NCI-H2171 (cell line): ENCODE measurements at places on chromosomes 7 and 10.
A peak's percentile ranks its signal among the peaks of the same experiment; 100 is the strongest.

GRCh38 chr10:93150289-93150688 lies 76.6 kb downstream of the CYP26A1 start:
- DNase-seq, result no peak

DNA sequence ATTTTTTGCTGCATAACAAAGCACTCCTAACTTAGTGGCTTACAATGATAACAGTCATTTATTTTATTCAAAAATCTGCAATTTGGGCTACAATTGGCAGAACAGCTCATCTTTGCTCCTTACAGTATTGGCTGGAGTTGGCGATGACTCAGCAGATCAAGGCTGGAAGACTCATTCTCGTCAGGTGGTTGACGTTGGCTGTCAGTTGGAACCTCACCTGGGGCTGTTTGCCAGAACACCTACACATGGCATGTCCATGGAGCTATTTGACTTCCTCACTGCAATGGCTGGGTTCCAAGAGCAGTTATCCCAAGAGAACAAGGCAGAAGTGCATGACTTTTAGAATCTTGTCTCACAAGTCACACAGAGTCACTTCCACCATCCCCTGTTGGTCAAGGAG lies 75.1 kb downstream of the NOD1 start:
- DNase-seq, result no peak

GRCh38 chr10:70786799-70787415 lies 1.7 kb upstream of the TBATA start:
- no peak for DNase-seq

GRCh38 chr7:152601305-152601798 lies 74.6 kb downstream of the XRCC2 start:
- DNase-seq, result no peak

- no peak for DNase-seq
Observed at GRCh38 chr7:92020636-92021035, 80.0 kb downstream of the AKAP9 start.

DNA sequence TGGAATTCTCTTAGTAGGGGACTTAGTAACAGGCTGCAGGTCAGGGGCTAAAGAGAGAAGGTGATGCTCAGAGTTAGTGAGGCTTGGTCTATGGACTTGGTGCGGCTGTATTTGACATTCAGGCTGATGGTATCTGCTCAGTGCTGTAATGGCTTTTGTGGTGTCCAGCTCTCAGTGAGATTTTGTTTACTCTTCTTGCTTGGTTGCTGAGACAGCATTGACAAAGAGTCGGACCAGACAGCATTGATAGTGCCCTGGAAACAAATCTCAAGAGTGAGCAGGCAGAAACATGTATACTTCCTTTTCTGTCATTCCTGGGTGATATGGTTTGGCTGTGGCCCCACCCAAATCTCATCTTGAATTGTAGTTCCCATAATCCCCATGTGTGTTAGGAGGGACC lies 202.0 kb downstream of the STK31 start:
- DNase-seq, result no peak

DNA sequence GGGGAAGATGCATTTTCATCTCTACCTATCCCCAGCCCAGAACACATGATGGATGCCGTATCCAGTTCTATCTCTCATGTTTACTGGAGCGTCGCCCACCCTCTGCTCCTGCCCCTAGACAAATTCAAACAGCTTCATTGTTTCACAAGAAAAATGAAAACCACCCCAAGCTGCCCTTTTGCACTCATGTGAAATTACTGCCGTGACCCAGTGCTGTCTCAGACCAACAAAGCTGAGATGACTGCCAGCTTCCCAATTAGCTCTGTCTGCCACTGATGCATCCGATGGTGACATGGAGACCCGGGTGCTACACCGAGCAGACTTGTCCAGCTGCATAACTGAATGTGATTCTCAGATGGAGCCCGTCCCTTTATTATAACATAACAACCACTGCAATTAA lies 67.7 kb downstream of the FOXI2 start:
- DNase-seq, result no peak

DNA sequence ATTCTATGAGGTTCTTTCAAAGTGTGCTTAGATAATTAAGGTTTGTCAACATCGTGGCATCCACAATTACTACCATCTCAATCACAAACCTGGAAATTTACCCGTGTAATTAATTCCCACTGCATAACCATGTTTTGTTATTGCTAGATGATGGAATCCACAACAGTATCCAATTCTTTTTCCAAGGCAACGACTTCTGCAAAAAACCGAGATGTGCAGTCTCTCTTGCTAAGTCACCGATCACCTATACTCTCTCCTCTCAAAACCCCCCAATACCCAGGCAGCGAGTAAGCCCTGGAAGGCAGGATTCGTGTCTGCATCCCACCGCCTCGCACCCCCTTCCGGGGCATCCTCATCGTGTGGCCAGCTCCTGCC lies 678 bp upstream of the EIF4H start:
- peak; percentile 21 for DNase-seq

DNA sequence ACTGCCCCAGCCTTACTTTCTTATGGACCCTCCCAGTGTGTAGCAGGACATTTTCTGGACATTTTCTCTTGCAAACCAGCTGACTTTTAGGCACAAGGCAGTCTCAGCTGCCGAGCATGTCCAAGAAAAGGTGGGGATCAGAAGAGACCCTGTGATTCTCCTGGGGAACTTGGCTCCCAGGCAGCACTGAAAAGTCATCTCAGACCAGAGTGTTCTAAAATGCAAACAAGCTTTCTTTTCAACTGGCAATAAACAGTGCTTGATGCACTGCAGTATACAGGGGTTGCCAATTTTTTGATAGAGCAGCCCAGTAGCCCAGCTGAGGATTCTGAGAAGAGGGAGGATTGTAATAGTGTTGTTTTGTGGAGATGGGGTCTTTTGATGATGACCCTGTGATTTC lies 168.0 kb upstream of the PHYHIPL start:
- DNase-seq, result no peak

DNA sequence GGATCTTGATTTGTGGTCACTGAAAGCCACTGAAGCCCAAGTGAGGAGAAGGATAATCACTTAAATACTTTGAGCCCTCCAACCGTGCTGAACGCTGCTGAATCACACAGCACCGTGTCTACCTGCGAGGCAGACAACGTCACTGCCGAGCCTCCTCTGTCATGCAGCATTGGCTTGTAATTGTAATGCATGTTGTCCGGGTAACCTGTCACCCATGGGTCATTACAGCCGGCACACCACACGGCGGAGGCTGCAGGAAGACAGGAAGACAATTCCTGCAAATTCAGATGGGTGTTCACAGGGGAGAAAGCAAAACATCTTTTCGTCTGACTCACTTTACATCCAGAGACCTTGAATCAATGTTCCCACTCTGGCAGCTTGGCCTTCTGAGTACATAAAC lies 546.1 kb upstream of the FOXK1 start:
- no peak for DNase-seq

- DNase-seq, result no peak
Observed at GRCh38 chr7:26910221-26910620, 45.8 kb upstream of the SKAP2 start.

- DNase-seq, result no peak
Observed at GRCh38 chr7:33062023-33062781, at the start of gene NT5C3A. TSS of gene NT5C3A (minus strand) at chr7:33062776. CDS start at chr7:33062705, 71 bp downstream.

DNA sequence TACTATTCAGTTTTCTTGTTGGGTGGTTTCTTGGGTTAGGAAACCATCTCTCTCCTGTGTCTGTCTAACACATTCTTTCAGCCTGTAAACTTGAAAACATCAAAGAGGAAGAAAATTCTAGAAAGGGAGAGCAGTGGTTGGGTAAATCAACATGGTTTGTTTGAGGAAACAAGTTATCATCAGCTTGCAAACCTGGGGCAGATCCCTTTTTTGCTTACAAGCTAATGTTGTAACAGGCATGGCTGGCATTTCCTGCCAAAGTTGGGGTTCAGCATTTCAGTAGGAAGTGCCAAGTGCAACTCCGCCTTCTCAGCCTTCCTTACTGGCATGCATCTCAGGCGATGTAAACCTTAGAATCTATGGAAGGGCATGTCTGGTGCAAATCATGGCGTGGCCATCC lies 112.6 kb downstream of the EEPD1 start:
- no peak for DNase-seq

- no peak for DNase-seq
Observed at GRCh38 chr7:18429547-18429946, 66.0 kb upstream of the HDAC9 start.

DNA sequence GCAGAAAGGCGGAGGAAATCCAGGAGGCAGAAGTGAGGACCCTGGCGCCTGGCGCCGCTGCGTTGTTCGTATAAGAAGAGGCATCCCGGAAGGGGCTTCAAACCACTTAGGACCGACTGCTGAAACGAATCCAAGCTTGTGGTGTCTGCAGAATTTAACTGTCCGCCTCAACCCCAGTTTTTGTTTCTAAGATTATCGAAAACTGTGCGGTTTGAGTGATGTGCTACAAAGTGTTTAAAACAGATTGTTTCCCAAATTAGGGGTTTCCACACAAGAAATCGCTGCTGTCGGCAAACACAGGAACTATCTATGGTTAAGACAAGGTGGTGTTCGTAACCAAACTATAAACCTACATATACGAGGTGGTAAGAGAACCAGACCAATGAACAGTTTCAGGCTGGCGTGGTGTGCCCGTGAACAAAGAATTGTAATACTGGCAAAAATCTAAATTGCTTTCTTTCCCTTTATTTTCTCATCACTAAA lies 835 bp upstream of the DGKI start:
- DNase-seq, result no peak

DNA sequence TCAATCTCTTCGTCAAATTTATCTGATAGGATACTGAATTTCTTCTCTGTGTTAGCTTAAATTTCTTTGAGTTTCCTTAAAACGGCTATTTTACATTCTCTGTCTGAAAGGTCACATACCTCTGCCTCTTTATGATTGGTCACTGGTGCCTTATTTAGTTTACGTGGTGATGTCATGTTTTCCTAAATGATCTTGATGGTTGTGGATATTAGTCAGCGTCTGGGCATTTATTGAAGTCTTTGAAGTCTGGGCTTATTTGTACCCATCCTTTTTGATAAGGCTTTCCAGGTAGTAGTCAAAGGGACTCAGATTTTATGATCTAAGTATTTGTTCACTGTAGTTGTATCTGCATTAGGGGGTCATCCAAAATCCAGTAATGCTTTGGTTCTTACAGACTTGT lies 1407.5 kb upstream of the LRRTM3 start:
- no peak for DNase-seq

- no peak for DNase-seq
Observed at GRCh38 chr10:119319161-119319919, 112.0 kb downstream of the GRK5 start.

GRCh38 chr7:117718116-117718835 lies 155.0 kb downstream of the CTTNBP2 start:
- no peak for DNase-seq

- DNase-seq, result no peak
Observed at GRCh38 chr10:116104210-116104932, 168.6 kb downstream of the GFRA1 start.

GRCh38 chr7:121097577-121097976 lies 109.1 kb downstream of the CPED1 start:
- no peak for DNase-seq

DNA sequence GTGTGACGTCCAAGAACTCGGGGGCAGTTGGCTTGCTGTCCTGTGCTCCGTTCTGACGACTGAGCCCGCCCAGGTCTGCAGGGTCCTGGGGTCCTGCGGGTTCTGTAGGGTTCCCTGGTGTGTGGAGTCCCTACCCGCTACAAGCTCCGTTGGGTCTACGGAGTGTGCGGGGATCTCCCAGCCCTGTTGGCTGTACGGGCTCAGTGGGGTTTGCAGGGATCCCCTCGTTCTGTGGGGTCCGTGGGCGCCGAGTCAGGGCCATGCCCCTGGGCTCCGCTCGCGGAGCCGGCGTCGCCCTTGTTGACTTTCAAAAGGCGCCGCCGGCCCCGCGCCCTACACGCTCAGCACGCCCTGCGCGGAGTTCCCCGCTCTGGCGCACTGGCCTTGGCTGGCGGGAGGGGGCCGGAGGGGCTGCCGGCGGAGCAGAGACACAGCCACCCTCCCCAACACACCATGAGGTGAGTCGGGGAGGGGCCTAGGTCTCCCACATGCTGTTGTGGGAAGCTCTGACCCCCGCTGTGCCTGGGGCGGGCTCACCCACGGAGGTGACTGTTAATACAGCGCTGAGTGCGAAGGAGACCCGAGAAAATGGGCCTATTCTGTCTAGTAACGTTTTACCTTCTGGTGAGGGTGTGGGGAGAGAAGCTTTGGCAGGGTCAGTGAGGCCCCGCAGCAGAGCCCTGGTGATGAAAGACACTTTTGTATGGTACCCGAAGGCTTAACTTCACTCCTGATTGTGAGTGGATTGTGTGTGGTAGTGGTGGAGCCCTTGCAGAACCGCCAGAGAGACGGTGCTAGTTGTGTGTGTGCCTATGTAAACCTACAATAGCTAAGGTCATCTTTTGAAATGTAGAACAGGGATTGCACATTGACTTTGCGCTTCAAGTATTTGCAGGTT lies 8.1 kb downstream of the TASOR2 start:
- DNase-seq, result no peak

DNA sequence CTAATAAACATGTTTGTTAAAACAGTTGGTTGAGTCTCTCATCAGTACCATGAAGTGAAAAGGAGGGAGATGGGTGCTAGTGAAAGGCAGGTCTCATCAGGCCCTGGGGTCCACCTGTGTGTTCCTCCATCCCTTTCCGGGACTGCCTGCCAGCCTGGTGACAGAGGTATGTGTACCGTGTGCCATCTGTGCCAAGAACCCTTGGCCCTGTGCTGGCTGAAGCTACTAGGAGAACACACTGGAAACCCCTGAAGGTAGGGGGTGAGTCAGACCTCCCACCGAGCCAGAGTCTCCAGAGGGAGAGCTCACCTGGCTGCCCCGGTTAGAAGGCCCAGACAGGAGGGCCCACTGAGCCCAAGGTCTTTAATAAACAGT lies 2.3 kb downstream of the DDIT4 start:
- DNase-seq, result peak; percentile 63

DNA sequence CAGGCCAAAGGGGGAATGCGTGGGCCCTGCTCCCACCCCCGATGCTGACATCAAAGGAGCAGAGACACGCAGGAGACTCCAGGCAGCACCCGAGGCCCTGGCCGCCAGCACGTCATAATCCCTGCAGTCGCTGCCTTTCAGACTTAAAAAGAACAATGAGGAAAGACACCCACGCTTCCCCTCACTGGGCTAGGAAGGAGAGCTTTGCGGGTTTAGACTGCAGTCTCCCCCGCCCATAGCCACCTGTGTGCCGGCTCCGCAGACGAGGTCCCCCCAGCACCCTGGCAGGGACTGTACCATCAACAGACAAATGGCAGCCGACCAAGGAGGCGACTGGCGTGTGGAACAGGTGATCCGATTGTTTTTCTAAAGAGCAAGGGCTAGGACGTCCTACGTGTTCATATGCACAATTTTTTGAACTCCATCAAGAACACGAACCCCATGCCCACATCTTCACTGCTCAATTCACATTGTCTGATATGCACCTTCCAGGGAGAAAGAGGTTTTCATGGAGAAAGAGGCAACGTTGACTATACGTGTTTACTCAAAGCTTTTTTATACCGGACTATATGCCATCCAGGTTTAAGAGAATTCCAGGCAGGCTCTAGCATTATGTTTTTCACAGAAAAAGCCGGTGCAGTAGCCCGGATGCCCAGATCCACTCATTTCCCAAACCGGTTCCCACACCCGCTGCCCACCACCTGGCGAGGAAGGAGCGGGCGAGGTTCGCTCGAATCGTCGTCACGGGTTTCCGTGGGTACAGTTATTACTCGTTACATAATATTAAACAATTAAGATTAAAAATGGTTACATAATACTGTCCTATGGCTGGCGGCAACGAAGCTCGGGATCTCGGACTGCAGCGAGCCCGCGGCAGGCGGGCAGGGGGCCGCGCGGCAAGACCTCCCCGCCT lies 1.1 kb downstream of the GRB10 start:
- DNase-seq, result no peak

- no peak for DNase-seq
Observed at GRCh38 chr10:49202266-49202665, 14.1 kb upstream of the TMEM273 start.
